Daoy (cell line): ENCODE measurements at places on chromosomes 16 and 17. TPM values are rescaled to one million over a fixed set of nuclear protein-coding genes. Genes with fewer than 3 reads are reported as not detected.
A peak's percentile ranks its signal among the peaks of the same experiment; 100 is the strongest.

DNA sequence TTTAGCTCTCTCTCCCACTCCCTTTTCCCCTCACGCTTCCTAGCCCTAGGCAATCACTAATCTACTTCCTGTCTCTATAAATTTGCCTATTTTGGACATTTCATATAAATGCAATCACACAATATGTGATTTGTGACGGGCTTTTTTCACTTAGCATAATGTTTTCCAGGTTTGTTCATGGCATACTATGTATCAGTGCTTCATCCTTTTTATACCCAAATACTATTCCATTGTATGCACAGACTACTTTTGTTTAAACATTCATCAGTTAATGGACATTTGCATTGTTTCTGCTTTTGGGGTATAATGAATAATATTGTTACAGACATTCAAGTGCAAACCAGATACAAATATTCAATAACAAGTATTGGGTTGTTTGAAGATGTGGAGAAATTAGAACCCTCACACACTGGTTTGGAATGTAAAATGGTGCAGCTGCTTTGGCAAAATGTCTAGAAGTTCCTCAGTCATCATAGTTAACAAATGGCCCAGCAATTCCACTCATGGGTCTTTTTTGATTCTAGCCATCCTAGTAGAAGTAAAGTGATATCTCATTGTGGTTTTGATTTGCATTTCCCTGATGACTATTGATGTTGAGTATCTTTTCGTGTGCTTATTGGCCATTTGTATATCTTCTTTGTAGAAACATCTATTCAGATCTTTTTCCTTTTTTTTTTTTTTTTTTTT is 67.7 kb downstream of the TBX4 start:
- no peak for DNase-seq

DNA sequence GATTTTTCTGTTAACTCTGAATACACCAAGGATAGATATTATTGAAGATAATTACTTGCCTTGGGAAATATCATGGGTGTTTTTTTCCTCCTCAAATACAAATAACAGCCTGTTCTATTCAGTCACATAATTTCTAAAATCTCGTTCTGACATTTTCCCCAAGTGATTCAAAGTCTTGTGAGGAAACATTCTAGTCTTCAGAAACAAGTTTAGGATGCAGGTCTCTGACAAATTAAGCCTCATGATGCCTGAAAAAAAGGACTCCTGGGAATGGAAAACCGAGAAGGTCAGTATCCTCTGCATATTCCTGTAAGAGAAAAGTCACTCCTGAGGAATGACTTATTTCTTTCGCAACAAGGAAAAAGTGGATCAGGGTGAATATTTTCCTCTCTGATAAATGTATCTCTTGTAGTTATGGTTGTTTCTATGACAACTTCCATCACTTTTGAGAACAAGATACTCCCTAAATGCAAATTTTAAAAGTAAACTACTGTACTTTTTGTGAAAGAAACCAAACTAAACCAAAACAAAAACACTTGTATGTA is 384.6 kb downstream of the CNTNAP4 start:
- no peak for DNase-seq

DNA sequence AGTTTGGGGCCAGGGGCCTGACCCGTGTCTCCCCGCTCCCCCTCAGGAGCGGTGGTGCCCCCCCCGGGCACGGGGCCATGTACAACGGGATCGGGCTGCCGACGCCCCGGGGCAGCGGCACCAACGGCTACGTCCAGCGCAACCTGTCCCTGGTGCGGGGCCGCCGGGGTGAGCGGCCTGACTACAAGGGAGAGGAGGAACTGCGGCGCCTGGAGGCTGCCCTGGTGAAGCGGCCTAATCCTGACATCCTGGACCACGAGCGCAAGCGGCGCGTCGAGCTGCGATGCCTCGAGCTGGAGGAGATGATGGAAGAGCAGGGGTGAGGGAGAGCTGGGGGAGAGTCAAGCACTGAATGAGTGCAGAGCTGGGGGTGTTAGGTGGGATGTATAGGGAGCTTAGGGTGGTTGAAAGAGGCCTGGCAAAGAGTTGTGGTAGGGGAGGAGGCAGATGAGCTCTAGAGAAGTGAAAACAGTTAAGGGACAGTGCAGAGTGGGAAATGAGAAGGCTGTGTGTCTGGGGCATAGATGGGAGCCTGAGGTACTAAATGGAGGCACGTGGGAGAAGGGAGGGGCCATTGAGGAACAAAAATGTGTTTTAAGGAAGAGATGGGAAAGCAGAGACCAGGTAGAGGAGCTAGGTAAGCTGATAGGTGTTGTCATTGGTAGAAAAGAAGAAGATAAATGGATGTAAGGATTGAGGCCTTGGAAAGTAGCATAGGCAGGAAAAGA is 4.0 kb downstream of the SRRM2 start:
- no peak for DNase-seq

- no peak for DNase-seq
Observed at GRCh38 chr17:28151001-28151400, 108.5 kb downstream of the NLK start.

Gene HOXB9
- total RNA-seq = 4.7 and 10.6 TPM in 2 replicates

GRCh38 chr17:70636517-70637133 is 467.3 kb downstream of the KCNJ2 start:
- peak; percentile 17 for DNase-seq

DNA sequence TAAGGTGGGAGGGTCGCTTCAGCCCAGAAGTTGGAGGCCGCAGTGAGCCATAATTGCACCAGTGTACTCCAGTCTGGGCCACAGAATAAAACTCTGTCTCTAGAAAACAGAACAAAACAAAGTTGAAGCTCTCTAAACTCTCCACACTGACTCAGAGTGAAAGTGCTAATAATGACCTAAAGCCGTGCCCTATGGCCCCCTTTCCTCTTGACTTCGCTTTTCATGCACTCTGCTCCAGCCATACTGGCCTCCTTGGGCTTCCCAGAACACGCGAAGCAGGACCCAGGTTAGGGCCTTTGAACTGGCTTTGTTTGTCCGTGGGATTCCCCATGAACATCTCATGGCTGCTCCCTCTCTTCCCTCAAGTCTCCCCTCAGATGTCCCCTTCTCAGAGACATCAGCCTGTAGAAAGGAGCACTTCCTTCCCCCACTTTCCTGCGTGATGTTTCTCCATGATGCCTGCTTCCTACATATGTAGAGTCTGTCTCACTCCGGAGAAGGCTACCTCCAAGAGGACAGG is 18.6 kb upstream of the SPN start:
- no peak for DNase-seq

DNA sequence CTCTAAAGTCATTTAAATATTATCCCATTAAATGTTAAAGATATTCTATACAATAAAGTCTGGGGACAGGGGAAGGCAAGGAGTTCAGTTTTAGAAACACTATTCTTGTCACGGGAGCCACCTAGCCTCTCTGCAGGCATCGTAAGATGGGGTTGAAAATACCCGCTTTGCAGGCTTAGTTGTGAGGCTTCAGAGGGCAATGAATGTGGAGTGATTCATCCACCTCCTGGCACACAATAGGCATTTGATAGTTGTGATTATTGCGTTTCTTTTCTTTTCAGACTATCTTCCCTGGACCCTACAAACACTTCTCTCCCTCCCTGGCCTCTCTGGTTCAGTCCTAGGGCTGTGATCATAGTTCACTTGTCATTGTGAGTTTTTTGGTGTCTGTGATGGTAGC is 19.6 kb downstream of the GLP2R start:
- DNase-seq = no peak

- no peak for DNase-seq
Observed at GRCh38 chr16:87534751-87535150, 41.9 kb upstream of the ZCCHC14 start.

Gene AANAT
- total RNA-seq = not detected in 2 replicates

GRCh38 chr17:74922694-74923537 is at the start of gene USH1G:
Gene USH1G (minus strand): TSS chr17:74923255. CDS start chr17:74923073, 182 bp downstream.
- no peak for DNase-seq

GRCh38 chr17:60623415-60623814 is 23.4 kb downstream of the PPM1D start:
- DNase-seq = no peak

Gene TLCD2
- total RNA-seq = 0.17 and 0.71 TPM in 2 replicates

DNA sequence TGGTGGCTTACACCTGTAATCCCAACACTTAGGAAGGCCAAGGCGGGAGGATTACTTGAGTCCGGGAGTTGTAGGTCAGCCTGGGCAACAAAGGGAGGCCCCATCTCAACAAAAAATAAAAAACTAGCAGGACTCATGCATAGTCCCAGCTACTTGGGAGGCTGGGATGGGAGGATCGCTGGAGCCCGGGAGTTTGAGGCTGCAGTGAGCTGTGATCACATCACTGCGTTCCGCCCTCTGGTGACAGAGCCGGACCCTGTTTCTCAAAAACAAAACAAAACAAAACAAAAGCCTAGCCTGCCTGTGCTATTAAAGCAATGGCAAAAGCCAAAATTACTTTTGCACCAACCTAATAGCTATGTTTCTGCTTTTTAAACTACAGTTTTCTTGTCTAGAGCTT is 1.5 kb downstream of the FCSK start:
- DNase-seq = no peak

- no peak for DNase-seq
Observed at GRCh38 chr17:45895969-45896785, 1.8 kb downstream of the MAPT start.

GRCh38 chr17:62852195-62852594 is 44.1 kb upstream of the MARCHF10 start:
- no peak for DNase-seq

GRCh38 chr17:61775364-61775763 is 88.0 kb downstream of the BRIP1 start:
- no peak for DNase-seq

GRCh38 chr17:65536573-65537342 is 24.7 kb downstream of the AXIN2 start:
- DNase-seq = no peak

Gene KRT39
- not detected in 2 replicates for total RNA-seq

- DNase-seq = no peak
Observed at GRCh38 chr17:81911969-81912368, 770 bp upstream of the PCYT2 start.

DNA sequence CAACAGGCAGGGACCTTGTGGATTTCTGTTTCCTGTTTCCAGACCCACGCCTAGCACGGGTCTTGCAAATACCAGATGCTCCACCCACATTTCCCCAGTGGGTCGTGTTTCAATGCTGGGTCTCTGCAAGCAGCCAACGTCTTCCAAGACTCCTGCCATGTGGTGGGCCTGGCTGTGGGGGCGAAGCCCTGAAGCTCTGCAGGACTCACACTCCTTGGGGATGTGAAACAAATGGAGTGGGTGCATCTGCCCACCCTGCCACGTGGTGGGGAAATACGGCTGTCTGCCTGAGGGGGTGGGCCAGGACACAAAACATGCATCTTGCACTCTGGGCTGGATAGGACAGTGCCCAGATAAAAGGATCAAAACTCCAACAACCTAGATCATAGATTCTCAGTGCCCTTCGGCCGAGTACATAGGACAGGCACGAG is 32.6 kb downstream of the FA2H start:
- no peak for DNase-seq

Gene RUNDC3A
- 0.69 TPM in 1 of 2 replicates, not detected in the other for total RNA-seq

GRCh38 chr17:17935321-17936271 is 36.6 kb downstream of the TOM1L2 start:
- peak; percentile 73 for DNase-seq

DNA sequence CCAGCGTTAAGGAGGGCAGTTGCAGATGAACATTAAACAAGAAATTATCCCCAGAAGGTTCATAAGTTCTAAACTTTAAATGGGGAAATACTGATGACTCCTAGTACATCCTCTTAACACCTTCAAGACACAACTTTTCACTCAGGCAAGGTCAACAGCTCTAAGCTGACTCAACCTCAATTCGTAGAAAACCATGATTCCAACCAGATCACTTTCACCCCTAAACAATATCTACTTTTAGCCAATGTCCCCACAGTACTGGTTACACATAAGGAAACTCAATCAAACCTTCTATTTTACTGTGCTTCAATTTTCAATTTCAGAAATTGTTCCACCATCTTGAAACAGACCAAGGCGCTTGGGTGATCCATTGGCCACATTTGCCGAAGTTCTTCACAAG is 2.3 kb downstream of the CDYL2 start:
- no peak for DNase-seq

- no peak for DNase-seq
Observed at GRCh38 chr17:68785565-68786486, 169.4 kb downstream of the ABCA8 start.

DNA sequence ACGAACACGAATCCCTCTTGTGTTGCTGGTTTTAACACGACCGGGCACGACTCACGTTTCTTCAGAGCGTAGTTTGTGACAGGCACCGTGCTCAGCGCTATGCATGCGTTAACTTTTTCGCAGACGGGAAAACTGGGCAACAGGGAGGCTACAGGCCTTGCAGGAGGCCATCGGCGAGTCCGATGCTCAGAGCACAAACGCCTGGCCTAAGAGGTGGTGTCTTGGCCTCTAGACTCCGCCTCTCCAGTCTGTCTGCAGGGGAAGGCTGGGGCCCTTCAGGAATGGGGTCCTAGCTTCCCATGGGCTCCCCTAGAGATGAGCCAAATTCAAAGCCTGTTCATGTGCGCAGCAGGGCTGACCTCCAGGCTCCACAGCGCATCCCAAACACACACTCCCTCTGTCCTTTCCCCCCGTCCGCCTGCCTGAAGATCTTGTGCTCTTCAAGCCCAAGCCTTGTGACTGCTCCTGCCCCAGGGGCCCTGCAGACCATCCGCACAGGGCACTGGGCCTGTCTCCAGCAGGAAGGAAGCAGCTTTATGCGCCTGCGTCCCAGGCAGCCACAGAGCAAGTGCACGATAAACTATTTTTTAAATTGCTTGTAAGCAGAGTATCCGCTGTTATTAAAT is 3.1 kb downstream of the CLCN7 start:
- no peak for DNase-seq

Gene PYDC1
- not detected in 2 replicates for total RNA-seq
